NCI-H1436 treated with DMSO at 0.1 percent for 48 hours (cell line): ENCODE measurements at places on chromosomes 1 and 21.

DNA sequence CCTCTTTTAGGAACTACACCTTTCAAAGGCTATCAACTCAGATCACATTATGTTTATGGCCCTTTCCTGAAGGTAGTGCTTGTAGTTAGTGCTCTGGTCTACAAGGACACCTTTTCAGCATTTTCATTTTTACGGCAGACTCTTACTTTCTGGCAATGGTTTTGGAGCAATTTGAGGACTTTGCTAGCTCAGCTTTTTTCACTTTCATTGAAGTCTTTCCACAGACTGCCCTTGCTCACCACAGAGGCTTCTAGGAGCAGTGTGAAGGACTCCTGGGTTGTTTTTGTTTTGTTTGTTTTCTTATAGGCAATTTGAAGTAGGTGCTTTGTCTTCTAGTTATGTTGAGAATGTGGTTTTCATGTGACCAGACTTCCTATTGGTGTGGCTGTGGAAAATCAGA lies 43.1 kb downstream of the CD55 start:
- DNase-seq = no peak

- no peak for DNase-seq
These were observed 27.9 kb downstream of the EPHB2 start for GRCh38 chr1:22738522-22738921.

DNA sequence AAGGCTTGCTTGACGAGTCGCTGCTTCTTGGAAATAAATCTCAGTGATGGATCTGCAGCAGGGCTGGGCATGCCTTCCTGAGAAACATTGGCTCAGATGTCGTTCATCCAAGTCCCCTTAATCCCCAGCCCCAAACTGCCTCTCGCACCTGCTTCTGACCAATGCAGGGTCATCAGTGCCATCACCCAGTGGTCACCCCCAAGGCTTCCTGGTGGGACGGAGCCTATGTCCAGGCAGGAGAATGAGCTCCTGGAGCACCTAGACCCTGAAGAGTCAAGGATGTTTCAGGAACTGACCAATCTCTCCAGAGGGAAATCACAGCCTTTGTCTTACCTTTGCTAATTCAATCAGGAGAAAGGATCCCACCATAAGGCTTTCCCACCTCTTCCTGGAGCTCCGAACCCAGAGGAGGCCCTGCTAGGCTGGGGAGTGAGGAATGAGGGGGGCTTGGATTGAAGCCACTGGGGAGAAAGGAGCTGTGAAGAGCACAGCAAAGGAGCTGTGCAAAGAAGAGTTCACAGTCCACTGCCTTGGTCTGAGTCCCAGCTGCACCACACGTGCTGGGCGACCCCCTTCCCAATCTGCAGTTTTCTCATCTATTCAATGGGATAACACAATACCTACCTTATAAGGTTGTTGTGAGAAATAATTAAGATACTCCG lies 416.1 kb downstream of the NPHP4 start:
- DNase-seq = no peak

- DNase-seq = no peak
These were observed 126.1 kb downstream of the PPIAL4G start for GRCh38 chr1:148357037-148357436.

GRCh38 chr1:156652131-156652991 lies 10.4 kb downstream of the BCAN start:
- DNase-seq = no peak

DNA sequence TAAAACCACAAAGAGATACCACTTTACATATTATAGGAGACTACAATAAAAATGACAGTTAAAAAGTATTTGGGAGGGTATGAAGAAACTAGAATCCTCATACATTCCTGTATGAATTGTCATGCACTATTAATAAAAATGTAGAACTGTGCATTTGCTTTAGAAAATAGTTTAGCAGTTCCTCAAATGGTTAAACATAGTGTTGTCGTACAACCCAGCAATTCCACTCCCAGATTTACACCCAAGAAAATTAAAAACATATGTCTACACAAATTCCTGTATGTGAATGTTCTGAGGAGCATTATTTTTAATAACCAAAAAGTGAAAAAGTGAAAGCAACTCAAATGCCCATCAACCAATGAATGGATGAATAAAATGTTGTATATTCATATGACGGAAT lies 23.1 kb upstream of the PDE4B start:
- DNase-seq = no peak
